ENCODE measurements at places on chromosomes 16 and 17.

DNA sequence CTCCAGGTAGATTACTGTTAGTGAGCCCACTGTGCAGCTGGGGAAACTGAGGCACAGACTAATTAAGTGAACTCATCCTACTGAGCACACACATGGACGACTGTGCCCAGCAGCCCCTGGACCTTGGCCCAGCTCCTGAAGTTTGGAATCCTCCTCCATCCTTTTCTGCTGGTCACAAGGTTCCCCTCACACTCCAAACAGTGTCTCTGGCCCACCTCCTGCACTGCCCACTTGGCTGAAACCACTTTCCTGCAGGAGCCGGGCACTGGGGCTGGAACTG lies 3.6 kb downstream of the RHBDF2 start:
- no peak for DNase-seq

GRCh38 chr17:79616801-79617200 lies 6.0 kb upstream of the RBFOX3 start:
- no peak for DNase-seq

GRCh38 chr16:12862941-12863340 lies 38.5 kb upstream of the SHISA9 start:
- DNase-seq, result no peak

DNA sequence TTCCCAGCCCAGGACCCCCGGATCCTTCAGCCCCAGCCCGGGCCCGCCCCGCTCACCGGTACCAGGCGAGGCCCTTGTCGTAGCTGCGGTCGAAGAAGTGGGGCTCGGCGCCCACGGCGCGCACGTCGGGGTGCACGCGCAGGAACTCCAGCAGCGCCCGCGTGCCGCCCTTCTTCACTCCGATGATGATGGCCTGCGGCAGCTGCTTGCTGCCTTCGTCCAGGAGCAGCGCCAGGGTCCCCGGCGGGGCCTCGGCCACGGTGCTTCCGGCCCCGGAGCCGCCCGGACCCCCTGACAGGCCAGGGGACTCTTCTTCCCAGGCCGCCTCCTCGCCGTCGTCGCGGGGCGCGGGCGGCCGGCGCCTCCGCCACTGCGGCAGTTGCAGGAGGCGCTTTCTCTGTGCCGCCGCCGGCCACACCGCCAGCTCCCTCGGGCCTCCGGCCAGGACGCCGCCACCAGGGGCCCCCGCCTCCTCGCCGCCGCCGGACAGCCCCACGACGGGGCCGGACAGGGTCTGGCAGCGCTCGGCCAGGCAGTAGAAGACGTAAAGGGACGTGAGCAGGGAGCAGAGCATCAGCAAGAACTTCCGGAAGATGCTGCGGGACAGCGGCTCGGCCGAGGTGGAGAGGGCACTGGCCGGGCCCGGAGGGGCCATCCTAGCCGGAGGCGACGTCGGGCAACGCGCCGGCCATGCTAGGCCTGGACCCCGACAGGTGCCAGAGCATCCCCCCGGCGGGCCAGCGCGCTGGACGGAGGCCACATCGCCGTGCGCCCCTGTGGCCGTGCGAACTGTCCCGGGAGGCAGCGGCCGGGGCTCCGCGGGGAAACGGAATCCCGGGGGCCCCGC lies 1.0 kb downstream of the HS3ST3A1 start:
- peak; percentile 54 for DNase-seq

- no peak for DNase-seq
These were observed 72.5 kb downstream of the C16orf95 start for GRCh38 chr16:87244636-87245197.

GRCh38 chr16:69143116-69143515 lies 10.7 kb downstream of the UTP4 start:
- no peak for DNase-seq

DNA sequence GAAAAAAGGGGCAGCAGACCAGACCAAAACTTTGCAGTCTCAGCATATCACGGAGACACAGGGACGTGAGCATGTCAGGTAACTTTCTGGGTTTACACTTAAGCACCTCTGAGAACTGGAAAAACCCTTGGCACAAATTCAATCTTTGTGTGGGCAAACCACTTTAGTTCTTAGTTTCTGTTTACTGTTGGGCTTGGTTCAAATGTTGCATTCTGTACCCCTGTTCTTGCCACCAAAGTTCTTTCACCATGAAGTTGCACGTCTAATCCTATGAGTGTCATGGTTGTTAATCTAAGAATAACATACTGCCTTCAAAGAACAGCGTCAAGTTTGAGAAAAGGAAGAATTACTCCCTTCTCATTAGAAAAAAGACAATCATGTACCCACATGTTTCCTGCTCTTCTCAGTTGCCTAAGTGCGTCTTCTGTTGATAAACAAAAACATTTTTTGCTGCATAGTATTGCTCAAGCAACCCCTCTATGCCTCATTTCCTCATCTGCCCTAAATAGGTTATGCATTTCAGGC lies 11.6 kb downstream of the KRT33A start:
- no peak for DNase-seq

GRCh38 chr16:85390511-85391174 lies 222.5 kb upstream of the GSE1 start:
- no peak for DNase-seq

DNA sequence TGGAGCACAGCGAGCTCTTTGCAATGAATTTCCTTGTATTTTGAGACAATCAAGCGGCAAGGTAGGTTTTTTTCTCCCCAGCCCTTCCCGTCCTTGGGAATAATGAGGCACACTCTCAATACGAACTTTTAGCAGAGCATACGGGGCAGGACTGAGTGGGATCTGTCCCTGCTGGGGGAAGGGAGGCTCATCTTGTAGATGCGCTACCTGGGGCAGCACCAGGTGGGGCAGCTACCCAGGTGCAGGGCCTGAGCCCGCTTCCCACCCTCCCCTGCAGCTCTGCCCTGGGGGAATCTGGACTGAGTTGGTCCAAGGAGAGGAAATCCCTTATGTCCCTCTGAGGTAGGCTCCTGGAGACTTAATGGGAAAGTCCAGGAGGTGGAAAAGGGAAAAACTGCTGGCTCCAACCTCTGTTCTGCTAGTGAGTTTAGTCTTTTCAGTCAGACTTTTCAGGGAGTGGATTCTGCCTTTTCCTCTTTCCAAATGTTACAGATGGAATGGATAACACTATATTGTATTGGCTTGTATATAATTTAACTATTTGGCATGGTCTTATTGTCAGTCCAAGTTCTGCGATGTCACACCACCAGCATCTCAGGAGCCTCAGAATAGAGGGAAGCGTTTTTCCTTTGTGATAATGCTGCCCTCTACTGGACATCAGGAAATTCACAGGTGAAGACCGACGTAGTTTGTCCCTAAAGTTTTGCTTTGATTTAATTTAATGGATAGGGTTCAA lies 9.6 kb upstream of the CES1 start:
- peak; percentile 38 for DNase-seq

GRCh38 chr17:44084131-44084538 lies 13.6 kb downstream of the G6PC3 start:
- DNase-seq, result peak; percentile 34

DNA sequence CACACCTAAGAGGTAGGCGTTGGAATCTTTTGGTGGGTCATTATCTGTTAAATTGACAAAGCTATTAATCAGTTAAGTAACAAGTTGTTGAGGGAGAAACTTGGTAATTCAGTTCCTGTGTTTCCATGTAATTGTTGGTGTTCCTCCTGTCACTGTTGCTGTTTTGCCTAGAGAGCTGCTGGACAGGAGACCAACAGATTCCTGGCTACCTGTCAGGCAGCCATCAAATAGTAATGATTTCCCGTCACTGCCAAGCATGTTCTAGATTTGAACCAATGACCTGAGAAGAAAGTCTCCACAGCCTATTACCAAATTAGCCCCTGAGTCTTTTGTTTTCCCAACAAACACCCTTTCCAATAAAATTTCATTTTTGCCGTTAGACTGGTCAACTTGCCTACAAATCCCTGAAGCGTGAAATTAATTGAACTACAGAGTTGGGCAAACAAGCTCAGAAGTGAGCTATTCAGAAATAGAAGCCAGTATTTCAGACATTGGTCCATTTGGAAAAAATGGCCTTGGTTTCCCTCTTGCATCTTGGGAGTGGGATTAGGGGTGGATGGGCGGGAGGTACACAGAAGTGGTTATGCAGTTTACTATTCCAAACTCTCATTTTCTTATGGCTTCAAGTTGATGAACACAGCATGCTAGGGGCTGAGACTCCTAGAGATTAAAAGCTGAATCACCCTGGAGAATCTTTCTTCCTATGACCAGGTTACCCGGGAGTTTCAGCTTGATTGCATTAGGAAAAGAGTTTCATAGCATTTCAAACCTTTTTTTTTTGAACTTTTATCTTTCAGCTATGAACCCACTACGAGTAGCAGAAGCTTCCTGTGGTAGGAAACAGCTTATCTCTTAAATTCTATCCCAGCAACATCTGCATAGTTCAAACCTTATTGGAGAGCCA lies 262.8 kb upstream of the MAF start:
- DNase-seq, result no peak

DNA sequence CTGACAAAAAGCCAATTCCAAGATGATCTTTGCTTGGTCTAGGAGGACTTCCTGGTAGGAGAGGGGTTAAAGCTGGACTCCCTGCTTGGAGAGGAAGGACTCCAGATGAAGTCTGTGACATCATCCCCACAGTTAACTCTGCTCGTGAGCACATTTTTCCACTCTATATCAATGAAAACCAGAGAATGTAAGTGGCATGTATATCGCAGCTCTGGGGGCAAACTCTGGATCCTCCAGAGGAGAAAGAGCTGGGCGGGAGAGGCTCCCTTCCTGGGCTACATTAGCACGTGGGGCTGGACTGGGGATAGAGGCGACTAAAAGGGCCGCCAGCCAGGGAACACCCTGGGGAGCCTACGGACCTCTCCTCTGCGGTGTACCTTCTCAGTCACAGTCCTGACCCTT lies 34.1 kb downstream of the HIC1 start:
- no peak for DNase-seq

GRCh38 chr17:67867591-67867990 lies 42.3 kb downstream of the BPTF start:
- DNase-seq, result no peak

DNA sequence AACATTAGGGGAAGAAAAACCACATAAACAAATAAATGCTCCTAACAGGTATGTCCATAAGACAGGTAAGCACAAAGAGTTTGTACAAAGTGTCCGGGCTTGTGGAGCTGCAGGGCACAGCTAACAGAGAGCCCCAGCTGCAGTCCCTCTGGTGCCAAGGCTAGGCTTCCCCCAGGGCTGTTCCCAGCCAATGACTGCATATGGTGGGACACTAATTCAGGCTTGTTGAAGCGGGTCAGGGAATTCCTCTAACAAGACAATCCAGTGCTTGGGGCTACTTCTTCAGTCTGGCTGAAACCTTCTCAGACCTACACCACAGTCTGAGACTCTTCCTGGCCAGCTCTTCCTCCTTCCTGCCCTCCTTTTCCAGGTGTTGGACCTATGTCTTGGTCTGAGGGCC lies 51.7 kb upstream of the ALDH3A1 start:
- DNase-seq, result peak; percentile 8

DNA sequence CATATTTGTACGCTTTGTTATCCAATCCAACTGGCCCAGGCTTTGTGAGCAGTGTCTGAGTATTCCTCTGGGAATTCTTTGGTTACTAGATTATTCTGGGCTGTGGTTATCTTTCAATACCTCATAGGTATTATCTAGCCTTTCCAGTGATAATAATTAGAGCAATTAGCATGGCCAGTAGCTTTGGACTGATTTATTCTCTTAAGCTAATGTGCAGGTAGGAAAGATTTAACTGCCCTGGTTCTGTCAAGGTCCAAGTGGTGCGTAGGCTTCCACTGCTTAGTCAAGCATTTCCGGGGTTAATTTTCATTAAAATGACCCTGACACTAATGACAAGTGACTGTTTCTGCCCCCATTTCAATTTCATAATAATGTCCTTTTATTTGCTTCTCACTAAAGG lies 54.2 kb upstream of the PMFBP1 start:
- no peak for DNase-seq

DNA sequence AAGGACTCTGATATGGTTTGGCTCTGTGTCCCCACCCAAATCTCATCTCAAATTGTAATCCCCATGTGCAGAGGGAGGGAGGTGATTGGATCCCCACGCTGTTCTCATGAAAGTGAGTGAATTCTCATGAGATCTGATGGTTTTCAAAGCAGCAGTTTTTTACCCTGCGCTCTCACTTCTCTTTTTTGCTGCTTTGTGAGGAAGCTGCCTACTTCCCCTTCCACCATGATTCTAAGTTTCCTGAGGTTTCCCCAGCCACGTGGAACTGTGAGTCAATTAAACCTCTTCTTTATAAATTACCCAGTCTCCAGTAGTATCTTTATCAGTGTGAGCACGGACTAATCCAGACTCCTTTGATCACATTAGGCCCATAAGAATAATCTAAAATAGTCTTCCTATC lies 719.7 kb upstream of the CDH8 start:
- no peak for DNase-seq

DNA sequence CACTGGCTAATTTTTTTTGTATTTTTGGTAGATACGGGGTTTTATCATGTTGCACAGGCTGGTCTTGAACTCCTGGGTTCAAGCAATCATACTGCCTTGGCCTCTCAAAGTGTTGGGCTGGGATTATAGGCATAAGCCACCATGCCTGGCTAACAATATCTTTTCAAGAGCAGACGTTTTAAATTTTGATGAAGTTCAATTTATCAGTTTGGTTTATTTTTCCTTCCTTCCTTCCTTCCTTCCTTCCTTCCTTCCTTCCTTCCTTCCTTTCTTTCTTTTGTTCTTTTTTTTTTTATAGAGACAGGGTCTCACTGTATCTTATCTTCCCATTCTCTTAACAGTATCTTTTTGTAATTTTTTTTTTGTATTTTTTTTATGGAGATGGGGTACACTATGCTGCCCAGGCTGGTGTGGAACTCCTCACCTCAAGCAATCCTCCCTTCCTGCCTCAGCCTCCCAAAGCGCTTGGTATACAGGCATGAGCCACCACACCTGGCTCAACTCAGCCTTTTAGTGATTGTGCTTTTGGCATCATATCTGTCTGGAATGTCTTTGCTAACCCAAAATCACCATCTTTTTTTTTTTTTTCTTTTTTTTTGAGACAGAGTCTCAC lies 13.6 kb upstream of the GIP start:
- DNase-seq, result no peak
